ENCODE measurements at places on chromosomes 3 and 15.

DNA sequence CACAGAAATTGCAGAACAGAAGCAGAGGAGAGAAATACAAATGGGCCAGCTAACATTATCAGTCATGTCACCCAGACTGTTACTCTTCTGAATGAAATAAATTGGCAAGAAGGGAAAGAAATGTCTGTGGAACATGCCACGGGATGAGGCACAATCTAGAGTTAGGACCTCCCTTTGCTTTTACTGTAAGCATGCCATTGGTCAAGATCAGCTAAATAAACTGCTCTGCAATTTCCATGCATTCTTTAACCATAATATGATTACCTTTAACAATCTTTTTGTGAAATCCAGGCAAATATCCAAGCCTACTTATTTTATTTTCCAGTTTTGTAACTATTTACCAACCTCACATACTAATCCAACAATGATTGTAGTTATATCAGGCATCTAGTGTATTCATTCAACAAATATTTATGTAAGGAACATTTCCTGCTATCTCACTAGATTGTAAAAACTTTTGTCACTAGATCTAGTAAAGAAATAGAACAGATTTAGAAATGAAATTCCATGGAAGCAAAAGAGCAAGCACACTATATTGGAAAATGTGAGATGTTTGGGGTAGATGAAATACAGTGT, 383.4 kb downstream of the MECOM start:
- DNase-seq: no peak

- DNase-seq: peak; percentile 96
Observed at GRCh38 chr3:133038089-133038730, at the start of gene TMEM108. TSS of gene TMEM108 (plus strand) at chr3:133038391.

- DNase-seq: no peak
Observed at GRCh38 chr15:67158367-67158766, 93.0 kb downstream of the SMAD3 start.

- no peak for DNase-seq
Observed at GRCh38 chr3:39474126-39474515, 6.6 kb downstream of the MOBP start.

GRCh38 chr15:23566071-23566554, 639 bp downstream of the MKRN3 start:
- DNase-seq: peak; percentile 65

- no peak for DNase-seq
Observed at GRCh38 chr15:47027322-47027946, 689.9 kb upstream of the SEMA6D start.

GRCh38 chr15:92892201-92892555, 7.9 kb upstream of the CHD2 start:
- no peak for DNase-seq

GRCh38 chr3:149618151-149619123, 39.4 kb downstream of the WWTR1 start:
- DNase-seq: no peak

- DNase-seq: no peak
Observed at GRCh38 chr3:14133876-14134275, 9.0 kb downstream of the TMEM43 start.

GRCh38 chr3:33904730-33905129, 106.3 kb downstream of the PDCD6IP start:
- DNase-seq: peak; percentile 7

DNA sequence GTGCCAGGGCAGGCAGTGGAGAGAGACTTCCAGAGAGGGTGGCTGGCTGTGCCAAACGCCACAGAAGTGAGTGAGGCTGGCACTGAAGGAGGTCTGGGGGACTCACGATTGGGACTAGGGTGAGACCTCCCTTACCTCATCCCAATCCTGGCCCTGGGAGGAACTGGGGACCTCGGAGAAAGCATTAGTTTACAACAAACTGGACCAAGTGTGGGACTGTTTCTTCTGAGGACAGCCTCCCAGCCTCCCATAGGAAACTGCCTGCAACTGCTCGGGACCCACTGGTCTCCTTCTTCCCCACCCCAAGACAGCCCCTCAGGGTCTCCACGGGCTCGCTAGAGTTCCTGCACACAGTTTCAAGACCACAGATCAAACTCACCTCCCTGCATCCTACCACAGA, 45.4 kb downstream of the ST6GAL1 start:
- DNase-seq: no peak

GRCh38 chr3:181549266-181549665, 162.5 kb upstream of the SOX2 start:
- no peak for DNase-seq

- no peak for DNase-seq
Observed at GRCh38 chr3:34256021-34256420, 457.6 kb downstream of the PDCD6IP start.

GRCh38 chr3:43432462-43432861, 146.1 kb downstream of the SNRK start:
- no peak for DNase-seq

- no peak for DNase-seq
Observed at GRCh38 chr3:15050405-15051092, 14.6 kb downstream of the MRPS25 start.

- no peak for DNase-seq
Observed at GRCh38 chr15:35654332-35654731, 108.4 kb upstream of the DPH6 start.

DNA sequence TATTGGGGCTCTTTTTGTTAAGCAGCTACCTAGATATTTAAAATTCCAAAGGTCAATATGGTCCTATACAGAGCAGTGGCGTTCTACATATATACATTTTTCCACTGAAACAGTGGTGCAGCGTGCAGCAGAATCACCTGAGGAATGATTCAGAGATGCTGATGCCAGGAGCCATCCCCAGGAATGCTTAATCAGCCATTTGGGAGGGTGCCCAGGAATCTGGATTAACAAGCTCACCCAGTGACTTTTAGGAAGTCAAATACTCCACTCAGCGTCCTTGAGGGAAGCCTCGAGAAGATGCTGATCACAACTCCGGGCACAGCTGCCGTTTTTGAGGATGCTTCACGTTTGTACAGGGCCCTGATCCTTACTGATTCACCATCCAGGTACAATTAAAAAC, 82.6 kb upstream of the ARHGEF3 start:
- DNase-seq: no peak

GRCh38 chr3:141539431-141540187, 52.8 kb downstream of the RASA2 start:
- no peak for DNase-seq

GRCh38 chr3:45054196-45054857, 28.2 kb downstream of the CLEC3B start:
- DNase-seq: no peak

All from SJCRH30 (cell line).